ENCODE measurements at places on chromosomes 5 and 9.

DNA sequence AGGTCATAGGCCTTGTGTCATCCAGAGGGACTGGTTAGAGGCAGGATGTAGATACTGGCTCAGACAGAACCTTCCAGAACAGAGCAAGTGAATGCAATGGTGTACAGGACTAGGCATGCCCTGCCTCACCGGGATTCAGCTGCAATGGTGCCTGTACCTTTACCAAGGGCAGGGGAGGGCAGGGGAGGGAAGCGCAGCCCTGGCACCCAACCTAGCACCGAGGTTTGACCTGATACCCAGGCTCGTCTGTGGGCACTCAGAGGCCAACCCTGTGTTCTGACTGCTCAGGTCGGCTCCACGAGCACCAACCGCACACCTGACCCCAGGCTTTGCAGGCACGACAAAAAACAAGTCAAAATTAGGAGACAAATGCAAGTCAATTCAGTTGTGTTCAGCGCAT, 47.3 kb upstream of the GFPT2 start:
- DNase-seq: no peak

DNA sequence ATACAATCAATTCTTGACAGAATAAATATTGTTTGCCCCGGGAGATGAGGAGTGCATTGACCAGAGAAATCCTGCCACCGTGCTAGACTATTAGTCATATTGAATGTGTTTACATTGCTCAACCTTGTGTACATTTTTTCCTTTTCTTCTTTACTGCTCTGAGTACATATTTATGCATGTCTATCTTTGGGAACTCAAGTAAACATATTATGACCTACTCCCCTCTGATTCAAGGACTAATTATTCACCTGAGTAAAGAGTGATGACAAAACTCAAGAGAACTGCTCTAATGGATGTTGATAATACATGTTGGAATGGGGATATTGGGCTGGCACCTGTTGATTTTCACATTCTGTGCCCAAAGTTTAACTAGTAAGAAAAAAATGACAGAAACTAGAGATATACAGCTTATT, 3.9 kb upstream of the SPINK1 start:
- no peak for DNase-seq

- no peak for DNase-seq
Observed at GRCh38 chr5:149747141-149747832, 17.2 kb downstream of the PPARGC1B start.

DNA sequence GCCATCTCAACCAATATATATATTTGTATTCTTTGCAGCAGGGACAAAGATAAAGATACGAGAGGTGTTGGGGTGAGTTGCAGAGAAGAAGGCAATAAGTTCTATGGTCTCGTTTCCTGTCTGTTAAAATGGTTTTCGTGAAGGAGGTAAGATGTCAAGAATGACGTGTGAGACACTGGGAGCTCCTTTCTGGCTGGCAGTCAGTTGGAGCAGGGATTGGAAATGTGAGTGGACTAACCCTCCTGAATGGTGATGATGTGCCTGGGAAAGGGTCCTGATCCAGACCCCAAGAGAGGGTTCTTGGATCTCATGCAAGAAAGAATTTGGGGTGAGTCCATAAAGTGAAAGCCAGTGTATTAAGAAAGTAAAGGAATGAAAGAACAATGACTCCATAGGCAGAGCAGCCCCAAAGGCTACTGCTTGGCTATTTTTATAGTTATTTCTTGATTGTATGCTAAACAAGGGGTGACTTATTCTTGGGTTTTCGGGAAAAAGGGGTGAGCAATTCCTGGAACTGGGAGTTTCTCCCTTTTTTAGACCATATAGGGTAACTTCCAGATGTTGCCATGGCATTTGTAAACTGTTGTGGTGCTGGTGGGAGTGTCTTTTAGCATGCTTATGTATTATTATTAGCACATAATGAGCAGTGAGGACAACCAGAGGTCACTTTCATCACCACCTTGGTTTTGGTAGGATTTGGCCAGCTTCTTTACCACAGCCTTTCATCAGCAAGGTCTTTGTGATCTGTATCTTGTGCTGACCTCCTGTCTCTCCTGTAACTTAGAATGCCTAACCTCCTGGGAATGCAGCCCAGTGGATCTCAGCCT, 53.7 kb downstream of the SPATA31C2 start:
- no peak for DNase-seq
